NCI-H1105 (cell line): ENCODE measurements at places on chromosomes 11 and 22.
A peak's percentile ranks its signal among the peaks of the same experiment; 100 is the strongest.

DNA sequence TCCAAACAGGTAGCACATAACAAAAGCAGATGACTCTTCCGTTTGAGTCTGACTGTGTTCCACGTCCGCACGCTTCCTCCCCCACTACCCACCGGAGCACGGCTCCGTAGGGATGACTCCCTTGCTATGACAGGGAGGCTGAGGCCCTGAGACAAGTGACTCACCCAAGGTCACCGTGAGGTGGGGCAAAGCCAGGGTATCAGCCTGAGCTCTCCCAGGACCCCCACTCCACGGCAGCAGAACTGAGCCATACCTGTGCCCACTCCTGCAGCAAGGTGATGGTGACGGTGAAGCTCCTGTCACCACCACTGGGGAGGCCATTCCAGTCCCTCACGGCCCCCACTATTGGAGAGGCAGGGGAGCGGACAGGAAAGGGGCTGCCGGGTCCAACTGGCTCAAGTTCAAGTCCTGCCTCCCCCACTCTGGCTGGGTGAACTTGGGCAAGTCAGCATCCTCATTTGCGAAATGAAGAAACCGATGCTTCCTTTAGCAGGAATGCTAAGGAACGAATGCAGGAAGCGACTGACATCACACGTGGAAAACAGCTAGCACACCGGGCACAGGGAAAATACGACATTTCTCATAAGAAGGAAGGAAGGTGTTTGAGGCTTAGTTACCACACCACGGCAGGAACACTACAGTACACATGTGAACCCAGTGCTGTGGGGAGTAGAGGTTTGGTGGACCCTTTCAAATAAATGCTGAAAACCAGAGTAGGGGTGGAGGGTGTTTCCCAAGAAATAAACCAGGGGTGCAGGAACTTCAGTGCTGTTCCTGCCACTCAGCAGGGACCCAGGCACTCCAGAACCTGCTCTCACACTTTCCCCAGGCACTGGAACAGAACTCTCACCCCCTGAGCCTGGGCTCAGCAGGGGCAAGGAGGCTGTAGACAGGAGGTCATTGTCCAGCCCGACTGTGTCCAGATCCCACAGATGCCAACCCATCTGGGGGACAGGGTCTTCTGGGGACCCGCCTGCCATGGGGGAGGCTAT lies 32.4 kb upstream of the CBX7 start:
- no peak for DNase-seq

GRCh38 chr22:50500452-50500851 lies 7.0 kb downstream of the LMF2 start:
- DNase-seq, result no peak

DNA sequence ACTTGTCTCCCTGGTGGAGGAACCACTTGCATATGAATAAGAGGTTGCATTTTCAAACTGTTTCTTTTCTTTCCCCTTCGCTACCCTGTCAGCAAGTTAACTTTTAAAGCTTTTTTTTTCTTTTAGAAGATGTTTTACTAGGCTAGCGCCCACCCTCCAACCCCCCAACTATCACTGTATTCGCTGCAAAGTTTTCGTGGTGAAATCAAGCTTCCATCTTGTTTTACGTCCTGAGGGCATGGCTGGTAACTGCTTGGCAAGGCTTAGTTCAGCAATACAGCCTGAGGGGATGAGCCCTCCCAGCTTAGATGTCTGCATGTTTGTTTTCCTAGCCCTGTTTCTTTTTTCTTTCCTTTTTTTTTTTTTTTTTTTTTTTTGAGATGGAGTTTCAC lies 1359.3 kb downstream of the LRRC4C start:
- no peak for DNase-seq

DNA sequence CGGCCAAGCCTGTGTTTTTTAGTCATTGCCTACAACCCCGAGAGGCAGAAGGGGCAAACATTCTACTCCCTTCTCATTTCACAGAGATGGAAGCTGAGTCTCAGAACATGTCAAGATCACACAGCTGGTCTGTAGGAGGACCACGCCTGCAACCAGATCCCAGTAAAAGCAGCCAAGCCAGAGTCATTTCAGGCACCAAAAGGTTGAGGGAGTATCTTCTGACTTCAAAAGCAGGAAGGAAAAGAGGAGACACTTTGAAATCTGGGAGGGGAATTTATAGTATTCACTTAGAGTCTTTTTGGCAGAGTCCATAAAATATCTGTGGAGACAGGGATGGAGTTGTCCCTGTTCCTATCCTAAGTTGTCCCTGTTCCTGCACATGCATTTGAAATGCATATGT lies 17.9 kb upstream of the ZDHHC13 start:
- DNase-seq, result no peak

DNA sequence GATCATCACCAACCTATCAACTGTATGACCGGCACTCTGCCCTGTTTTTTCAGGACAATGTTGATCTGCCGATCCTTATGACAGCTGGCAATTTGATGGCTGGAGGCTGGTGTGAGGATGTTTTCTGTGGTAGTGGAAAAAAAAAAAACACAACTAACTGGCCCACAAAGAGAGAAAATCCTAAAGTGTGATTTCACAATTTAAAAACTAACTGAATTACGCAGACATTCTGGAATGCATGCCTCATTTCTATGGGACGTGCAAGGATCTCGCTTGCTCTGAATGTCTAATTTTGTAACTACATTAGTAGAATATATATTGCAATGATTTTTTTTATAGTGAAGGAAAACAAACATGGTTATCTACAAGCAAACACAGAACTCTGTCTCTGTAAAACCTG lies 590.5 kb downstream of the ETS1 start:
- DNase-seq, result no peak

DNA sequence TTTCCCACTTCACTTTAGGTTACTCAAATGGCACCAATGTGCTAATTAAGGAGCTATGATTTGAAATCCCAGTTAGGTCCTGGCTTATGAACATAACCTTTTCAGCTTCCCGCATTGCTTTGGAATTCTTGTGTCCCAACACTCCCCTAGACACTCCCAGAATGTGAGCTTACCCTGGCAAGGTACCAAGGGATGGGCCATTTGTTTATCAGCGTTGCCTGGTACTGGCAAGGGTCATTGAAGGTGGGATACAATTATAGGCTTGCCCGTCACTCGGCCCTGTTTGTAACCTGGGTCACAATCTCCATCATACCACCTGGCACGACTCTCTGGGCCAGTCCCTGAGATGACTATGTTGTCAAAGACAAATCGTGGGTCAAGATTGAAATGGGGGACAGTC lies 5.4 kb downstream of the CSRP3 start:
- DNase-seq, result no peak

- no peak for DNase-seq
Observed at GRCh38 chr11:77592727-77593126, 3.0 kb downstream of the AQP11 start.

- no peak for DNase-seq
Observed at GRCh38 chr22:46734830-46735453, 3.1 kb downstream of the CERK start.

DNA sequence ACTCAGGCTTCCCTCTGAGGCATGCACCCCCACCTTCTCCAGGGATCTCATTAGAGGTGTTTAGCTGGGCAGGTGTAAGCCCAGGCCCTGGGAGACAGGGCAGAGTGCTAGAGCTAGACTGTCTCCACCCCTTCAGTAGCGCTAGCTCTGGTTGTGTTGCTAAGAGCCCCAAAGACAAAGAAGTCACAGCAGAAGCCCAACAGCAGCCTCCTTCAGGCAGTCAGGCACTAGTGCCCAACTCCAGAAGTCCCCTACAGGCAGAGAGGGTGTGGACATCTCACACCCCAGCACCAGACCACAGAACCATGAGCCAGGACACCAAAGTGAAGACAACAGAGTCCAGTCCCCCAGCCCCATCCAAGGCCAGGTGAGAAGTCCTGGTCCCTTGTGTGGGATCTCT lies at the start of gene CNGA4:
Gene CNGA4, plus strand, starts transcription at position 188 of the 400 bp plus-strand sequence. Its CDS starts 118 bp downstream, at position 306.
- no peak for DNase-seq

GRCh38 chr11:1546077-1546535 lies 26.0 kb downstream of the DUSP8 start:
- DNase-seq, result no peak

GRCh38 chr11:31509051-31509428 lies 382 bp downstream of the IMMP1L start:
- DNase-seq, result no peak

GRCh38 chr22:37827056-37827455 lies 3.9 kb downstream of the GALR3 start:
- no peak for DNase-seq

GRCh38 chr11:80929031-80929805 lies 1488.4 kb upstream of the TENM4 start:
- DNase-seq, result no peak

DNA sequence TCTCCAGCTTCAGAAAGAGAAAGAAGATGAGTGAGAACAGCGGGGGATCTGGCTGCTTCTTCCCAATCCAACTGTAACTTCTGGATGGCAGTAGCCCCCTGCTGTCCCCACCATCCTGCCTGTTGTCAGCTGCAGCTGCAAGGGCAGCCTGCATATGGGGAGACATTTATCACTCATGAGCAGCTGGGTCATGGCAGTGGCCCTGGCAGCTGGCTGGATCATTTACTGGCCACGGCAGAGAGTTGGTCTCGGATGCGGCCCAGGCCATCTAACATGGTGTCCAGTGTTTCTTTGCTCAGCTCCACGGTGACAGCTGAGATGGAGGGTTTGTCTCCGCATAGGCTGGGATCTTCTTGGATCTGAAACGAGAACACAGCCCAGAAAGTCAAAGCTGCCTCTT lies 14.8 kb downstream of the COMMD9 start:
- DNase-seq, result no peak

- no peak for DNase-seq
Observed at GRCh38 chr11:75526192-75526541, 426 bp upstream of the GDPD5 start.

- no peak for DNase-seq
Observed at GRCh38 chr22:44632541-44633396, 69.2 kb upstream of the PRR5 start.

DNA sequence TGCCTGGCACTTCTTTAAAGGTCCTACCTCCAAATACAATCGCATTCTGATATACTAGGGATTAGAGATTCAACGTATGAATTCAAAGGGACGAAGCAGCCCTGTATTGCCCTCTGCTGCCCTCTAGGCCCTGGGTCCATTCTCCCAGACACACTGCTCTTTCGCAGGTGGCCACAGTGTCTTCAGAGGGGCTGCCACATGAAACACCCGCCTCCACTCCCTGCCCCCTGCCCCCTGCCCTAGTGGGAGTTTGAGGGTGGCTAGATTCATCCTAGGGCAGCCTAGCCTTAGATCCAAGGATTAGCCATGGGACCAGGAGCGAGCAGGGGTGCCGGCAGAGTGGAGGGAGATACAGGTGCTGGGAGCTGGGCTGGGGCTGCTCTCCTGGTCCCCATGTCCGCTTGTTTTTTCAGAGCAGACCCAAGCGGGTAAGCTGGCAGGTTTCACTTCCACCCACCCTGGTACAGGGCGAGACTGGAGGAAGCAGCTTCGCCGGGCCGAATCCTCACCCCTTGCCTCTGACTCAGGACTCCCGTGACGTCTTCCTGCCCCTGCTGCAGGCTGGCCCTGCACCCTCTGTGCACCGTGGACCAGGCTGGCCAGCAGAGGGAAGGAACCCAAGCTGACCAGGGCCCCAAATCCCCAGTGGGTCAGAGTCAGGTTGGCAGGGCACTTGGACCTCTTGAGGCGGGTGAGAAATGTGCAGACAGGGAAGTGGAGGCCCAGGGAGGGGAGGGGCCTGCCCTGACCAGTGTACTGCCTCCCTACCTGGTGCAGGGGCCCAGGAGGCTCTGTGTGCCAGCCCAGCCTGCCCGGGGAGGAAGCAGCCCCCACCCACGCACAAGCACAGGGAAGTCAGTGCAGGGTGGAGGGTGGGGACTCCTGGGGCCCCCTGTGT lies 28.4 kb upstream of the HMOX1 start:
- DNase-seq, result no peak

GRCh38 chr22:37059876-37060449 lies 8.4 kb downstream of the KCTD17 start:
- DNase-seq, result no peak

GRCh38 chr11:15692739-15693138 lies 578.0 kb downstream of the INSC start:
- no peak for DNase-seq

GRCh38 chr11:77789061-77789730 lies 31.3 kb downstream of the RSF1 start:
- no peak for DNase-seq

DNA sequence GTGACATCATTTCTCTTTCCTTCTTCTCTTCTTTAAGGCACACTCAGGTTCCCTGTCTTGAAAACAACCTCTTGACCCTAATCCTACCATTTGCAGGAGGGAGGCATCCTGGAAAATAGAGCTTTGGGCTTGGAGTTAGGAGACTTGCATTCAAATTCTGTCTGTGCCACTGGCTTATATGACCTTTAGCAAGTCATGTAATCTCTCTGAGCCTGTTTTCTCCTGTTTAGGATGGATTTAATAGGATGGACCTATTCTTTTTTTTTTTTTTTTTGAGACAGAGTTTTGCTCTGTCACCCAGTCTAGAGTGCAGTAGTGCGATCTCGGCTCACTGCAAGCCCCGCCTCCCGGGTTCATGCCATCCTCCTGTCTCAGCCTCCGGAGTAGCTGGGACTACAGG lies 25.1 kb upstream of the CCDC134 start:
- DNase-seq, result no peak

- no peak for DNase-seq
Observed at GRCh38 chr11:68049509-68050370, 10.9 kb downstream of the TCIRG1 start.

DNA sequence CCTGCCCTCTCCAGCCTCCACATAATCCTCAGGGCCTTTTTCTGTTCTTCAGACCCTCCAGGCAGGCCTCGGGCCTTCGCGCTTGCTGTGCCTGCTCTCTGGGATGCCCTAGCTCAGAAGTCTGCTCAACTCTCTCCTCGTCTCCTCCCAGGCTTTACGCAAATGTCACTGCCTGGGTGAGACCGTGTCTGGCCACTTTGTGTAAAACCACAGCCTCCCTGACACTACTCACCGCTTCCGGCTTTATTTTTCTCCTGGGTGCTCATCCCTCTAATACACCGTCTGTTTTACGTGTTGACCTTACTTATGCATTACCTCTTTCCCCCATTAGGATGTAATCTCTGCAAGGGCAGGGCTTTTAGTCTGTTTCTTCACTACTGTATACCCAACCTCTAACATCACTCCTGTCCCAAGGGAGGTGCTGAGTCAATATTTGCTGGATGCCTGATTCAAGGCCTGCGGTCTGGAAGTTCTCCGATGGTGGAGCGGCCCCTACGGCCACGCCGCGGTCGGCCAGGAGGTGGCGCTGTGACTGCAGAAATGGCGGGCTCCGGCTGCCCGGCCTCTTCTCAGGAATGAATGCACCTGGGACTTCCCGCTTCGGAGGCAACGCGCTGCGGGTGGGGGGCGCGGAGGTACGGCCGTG lies 58.2 kb upstream of the THY1 start:
- peak; percentile 78 for DNase-seq

DNA sequence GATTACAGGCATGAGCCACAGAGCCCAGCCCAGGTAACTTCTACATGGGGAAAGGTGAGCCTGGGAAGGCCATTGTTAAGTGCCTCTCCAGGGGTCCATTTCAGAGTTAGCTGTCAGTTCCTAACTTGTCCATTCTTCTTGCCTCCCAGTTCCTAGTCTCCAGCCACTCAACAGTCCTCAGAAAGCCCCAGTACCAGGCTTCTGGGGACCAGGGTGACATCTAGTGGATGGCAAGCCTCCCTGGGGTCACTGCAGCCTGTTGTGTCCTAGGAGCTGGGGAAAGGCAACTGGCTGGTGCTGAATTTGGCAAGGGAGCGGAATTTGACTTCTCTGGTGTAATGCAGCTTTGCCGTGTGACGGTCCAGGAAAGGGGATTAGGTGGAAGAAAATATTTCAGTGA lies 2.1 kb downstream of the LGALS12 start:
- no peak for DNase-seq

GRCh38 chr22:24976442-24977218 lies 24.1 kb downstream of the KIAA1671 start:
- DNase-seq, result no peak

- DNase-seq, result no peak
Observed at GRCh38 chr11:120400564-120401364, 64.6 kb downstream of the ARHGEF12 start.
